ENCODE measurements at places on chromosomes 16 and 17. TPM values are rescaled to one million over a fixed set of nuclear protein-coding genes. Genes with fewer than 3 reads are reported as not detected.

GRCh38 chr17:4469552-4469951 lies 29.1 kb upstream of the SPNS2 start:
- no peak for DNase-seq

- DNase-seq: no peak
Observed at GRCh38 chr16:426115-426905, 861 bp downstream of the RAB11FIP3 start.

GRCh38 chr17:75262112-75262606 lies 480 bp downstream of the MRPS7 start:
- no peak for DNase-seq

Gene C16orf74
- total RNA-seq: 5.0 TPM

GRCh38 chr17:70642059-70642458 lies 472.7 kb downstream of the KCNJ2 start:
- no peak for DNase-seq

Gene SULT1A2
- total RNA-seq: not detected

Gene HSD11B2
- total RNA-seq: not detected

DNA sequence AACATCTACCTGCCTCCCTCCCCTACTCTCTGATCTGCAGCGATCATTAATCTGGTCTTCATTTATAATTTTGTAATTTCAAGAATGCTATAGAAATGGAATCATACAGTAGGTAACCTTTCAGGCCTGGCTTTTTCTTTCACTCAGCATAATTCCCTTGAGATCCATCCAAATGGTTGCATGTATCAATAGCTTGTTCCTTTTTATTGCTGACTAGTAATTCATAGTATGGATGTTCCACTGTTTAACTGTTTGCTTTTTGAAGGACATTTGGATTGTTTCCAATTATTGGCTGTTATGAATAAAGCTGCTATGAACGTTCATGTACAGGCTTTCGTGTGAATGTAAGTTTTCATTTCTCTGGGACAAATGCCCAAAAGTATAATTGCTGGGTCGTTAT lies 125.2 kb downstream of the USP31 start:
- no peak for DNase-seq

Gene IFI35
- total RNA-seq: 13.1 TPM

Gene MT1E
- total RNA-seq: 166 TPM

- no peak for DNase-seq
Observed at GRCh38 chr17:32020943-32021614, 13.9 kb downstream of the LRRC37B start.

DNA sequence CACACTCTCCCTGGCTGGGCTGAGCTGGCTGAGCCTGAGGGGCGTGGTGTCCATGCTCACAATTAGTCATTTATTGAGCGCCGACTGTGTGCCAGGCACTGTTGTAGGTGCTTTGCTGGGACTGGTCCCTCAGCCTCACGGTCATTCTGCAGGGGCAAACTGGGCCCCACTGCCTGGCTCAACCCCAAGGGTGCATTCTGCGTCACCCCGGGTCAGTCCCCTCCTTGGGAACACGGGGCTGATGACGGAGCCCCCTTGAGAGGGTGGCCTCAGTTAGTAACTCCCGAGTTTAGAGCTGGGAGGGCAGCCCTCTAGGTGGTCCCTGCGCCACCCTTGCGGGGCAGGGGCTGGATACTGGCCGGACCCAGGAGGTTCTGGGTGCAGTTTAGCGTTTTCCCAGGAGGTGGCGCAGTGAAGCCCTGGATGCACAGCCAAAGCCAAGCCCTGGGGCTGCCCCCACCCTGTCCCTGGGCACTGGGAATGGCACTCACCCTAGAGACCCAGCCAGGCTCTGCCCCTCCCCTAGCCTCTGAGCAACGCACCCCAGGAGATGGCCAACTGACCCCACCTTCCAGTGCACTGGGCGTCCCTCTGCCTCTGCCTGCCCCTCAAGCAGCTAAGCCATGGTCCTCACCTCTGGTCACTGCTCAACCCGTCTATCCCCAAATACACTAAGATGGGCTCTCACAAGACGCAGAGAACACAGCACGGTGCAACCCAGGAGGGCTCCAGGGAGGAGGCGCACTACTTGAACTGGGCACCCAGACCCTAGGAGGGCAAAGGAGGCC lies 243.2 kb upstream of the GSE1 start:
- DNase-seq: no peak

- DNase-seq: no peak
Observed at GRCh38 chr17:47653442-47653841, 3.7 kb downstream of the KPNB1 start.

DNA sequence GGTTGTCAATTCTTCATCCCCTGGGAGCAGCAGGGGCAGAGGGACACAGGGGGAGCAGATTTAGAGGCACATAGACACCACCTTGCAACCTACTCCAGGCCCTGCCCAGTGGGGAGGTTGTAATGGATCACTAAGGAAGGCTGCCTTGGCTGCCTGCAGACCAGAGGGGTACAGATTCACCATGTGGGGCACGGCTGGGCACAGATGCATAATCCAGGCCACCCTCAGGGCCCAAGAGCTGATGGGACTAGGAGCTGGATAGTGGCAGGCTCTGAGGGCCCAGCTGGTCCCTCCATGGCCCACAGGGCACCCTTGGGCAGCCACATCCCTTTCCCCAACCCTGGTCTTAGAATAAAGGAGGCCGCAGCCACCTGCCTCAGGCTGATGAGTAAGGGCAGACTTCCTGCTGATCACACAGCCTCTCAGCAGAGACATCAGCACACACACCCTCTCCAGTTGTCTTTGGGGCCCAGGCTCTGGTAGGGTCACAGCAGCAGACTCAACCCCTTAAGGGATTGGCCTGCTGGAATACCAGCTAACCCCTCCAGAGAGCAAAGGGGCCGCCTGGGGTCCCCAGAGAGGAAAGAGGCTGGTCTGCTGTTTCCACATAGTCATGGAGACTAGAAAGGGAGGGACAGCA lies 224.9 kb downstream of the GSG1L start:
- DNase-seq: no peak

DNA sequence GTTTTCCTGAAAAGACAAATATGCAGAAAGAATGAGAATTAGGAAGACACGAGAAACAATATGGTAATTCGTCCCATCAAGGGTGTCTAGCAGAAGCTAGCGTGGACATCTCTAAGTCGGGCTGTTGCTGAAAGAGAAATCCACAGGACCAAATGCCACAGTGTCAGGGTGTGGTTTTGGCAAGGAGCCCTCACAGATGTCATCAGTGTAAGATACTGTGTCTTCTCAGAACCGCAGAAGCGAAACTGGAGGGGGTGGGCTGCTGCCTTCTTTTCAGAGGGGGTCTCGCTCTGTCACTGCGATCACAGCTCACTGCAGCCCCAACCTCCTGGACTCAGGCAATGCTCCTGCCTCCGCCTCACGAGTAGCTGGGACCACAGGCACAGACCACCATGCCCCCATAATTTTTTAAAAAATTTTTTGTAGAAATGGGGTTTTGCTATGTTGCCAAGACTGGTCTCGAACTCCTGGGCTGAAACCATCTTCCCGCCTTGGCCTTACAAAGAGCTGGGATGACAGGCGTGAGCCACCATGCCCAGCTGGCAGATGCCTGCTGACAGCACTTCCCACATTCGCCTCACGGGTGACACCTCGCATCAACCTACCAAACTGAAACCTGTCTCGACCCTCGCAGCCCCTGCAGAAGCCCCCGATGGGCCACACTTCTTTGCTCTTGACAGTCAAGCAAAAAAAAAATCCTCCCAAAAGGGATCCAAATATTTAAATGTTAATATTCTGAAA lies 26.2 kb downstream of the TRAP1 start:
- no peak for DNase-seq

DNA sequence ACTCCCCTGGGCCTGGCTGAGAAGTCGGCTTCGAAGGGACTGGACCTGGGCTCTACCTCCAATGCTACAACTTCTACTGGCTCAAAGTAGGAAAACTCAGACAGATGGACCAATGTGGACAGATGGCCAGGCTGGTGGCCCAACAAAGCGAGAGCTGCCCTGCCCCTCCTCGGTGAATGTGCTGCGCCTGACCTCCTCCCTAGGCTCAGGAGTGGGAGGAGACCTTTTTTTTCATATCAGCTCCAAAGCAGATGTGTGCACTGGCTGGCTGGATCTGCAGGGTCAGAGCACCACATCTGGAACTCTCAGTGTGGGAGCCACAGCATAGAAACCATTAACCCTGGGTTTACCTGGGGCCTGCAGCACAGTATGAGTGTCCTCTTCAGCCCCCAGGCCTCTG lies 20.8 kb downstream of the ATP6V0D1 start:
- DNase-seq: no peak

DNA sequence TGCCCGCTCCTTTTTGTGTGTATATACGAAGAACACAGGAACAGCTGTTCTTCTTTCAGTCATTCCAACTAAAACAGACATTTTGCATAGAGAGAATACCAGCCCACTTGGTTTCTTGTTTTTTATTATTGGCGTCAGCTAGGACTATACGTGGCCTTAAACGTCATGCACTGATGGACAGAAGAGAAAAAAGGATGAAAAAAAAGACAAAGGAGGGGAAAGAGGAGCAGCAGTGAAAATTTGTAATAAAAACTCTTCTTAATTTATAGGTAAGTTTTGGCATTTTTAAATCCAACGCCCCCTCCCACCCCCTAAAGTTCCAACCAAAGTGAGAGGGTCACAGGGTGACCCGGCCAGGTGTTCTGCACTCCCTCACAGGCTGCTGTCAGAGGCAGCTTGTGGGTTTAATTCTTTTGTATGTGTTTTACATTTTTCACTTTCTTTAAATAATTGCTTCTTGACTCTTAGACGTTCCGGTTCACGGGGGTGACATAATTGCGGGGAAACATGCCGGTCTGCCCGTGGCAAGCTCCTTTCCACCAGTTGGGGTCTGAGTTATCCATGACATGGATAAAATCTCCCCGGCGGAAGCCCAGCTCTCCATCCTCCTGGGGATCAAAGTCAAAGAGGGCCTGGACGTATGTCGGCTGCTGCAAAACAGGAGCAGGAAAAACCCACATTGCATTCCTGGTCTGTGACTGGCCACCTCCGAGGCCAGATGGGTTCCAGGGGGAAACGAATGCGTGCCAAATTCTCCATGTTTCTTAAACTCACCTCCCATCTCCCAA lies 30.9 kb upstream of the SLC25A19 start:
- DNase-seq: peak; percentile 76

Gene DRC3
- total RNA-seq: 0.72 TPM

Gene KLHL10
- 0.18 TPM for total RNA-seq

DNA sequence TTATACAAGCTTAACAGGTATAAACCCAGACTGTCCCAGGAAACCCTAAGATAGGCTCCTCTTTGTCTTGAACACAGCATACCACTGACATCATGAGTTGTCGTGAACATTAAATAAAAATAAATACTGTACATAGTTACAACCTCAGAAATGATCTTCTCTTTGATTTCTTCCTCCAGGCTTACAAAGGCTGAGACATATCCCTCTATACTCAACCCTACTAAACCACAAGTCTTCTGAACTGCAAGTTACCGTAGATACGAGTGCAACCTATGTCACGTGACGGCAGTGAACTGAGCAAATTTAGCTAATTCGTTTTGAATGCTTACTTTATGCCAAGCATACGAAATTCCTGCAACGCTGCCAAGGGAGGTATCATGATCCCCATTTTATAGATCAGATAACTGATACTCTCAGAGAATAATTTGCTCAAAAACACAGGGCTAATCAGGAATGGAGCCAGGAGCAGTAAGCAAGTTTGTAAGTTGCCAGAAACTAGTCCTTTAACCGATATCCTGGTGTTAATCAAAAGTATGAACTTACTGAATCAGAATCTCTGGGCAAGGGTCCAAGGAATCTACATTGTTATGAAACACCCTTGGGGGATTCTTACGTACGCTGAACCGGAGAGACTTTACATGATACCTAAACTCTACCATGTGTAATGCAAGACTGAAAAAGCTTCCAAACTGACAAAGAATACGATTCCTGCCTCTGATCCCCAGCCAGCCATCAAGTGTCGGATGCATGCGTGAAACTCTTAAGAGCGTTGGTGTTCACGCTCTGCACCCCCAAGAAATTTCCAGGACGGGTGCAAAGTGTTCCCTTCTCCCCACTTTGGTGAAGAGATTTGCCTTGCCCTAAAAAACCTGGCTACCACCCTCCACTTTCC lies 106.2 kb downstream of the XYLT1 start:
- peak; percentile 94 for DNase-seq

DNA sequence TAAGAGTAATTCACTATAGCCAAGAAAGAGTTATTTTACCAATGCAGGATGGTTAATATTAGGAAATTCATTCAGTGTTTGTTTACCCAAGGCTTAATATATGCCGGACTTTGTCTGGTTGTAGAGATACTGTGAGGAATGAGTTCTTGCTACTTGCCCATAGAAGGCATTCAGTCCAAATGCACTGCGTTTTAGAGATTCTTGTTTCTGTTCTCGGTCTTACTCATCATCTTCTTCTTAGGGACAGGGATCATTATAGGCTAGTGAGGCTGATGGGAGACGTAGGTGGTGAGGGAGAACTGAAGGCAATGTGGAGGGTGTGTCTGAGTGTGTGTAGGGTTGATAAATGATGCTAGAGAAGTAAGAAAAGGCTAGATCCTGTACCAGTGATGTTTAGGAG lies 90.7 kb downstream of the OR1D5 start:
- DNase-seq: peak; percentile 42

Gene TMEM114
- total RNA-seq: not detected

- no peak for DNase-seq
Observed at GRCh38 chr16:7290682-7291081, 42.0 kb upstream of the RBFOX1 start.

- DNase-seq: no peak
Observed at GRCh38 chr16:84323606-84324005, 28.9 kb downstream of the WFDC1 start.

Gene ITGAX
- 0.18 TPM for total RNA-seq

DNA sequence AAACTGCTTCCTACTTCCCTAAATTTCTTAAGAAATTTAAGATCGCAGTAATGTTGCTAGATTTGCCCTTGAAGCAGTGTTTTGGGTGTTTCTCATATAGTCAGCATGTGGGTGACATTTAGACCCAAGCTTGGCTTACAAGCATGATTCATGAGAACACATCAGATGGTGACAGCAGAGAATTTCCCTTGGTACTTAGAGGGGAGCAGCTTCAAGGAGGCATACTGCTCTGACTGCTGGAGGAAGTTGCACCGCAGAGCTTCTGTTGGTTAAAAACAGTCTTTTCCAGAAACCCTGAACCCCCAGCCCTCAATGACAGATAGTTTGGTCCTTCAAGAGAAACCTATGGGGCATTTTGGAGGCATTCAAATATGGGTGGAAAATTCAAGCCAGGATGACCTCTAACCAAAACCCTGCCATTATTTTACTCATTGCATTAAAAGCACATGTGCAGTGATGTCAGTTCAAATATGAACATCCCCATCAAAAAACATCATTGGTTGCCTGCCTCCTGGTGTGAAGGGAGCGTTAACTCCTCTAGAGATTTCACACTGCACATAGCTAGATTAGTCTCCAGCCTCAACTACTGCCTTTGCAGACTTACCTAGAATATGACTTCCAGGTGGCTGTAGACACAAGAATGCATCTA lies 201.5 kb upstream of the CACNG5 start:
- peak; percentile 47 for DNase-seq

Gene HOXB4
- total RNA-seq: 1.9 TPM

GRCh38 chr17:59651346-59651745 lies 31.7 kb downstream of the CLTC start:
- peak; percentile 11 for DNase-seq

Gene SPATA32
- under 0.01 TPM for total RNA-seq

DNA sequence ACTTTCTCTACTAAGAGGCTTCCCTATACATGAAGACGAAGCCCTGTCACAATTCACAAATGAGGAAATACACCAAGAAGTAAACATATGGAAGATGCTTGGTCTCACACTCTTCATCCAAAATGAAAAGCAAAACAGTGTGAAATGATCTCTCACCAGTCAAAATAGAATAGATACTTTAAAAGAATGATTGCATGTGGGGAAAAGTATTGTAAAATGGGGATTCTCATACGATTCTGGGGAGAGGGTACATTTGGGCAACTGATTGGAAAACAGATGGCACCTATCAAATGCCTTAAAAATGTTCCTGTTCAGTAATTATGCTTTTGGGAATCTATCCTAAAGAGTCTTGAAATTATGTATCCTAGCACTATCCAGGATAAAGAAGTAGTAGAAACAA lies 78.1 kb downstream of the ASIC2 start:
- no peak for DNase-seq
